DND-41 (cell line): ENCODE measurements at places on chromosomes 5 and 9.

GRCh38 chr9:128846680-128847030 is 17.1 kb upstream of the SPOUT1 start:
- DNase-seq, result no peak

- no peak for DNase-seq
These were observed 284.9 kb upstream of the WWC1 start for GRCh38 chr5:168006456-168007130.

- DNase-seq, result no peak
These were observed 162.2 kb downstream of the OXCT1 start for GRCh38 chr5:41707853-41708603.

DNA sequence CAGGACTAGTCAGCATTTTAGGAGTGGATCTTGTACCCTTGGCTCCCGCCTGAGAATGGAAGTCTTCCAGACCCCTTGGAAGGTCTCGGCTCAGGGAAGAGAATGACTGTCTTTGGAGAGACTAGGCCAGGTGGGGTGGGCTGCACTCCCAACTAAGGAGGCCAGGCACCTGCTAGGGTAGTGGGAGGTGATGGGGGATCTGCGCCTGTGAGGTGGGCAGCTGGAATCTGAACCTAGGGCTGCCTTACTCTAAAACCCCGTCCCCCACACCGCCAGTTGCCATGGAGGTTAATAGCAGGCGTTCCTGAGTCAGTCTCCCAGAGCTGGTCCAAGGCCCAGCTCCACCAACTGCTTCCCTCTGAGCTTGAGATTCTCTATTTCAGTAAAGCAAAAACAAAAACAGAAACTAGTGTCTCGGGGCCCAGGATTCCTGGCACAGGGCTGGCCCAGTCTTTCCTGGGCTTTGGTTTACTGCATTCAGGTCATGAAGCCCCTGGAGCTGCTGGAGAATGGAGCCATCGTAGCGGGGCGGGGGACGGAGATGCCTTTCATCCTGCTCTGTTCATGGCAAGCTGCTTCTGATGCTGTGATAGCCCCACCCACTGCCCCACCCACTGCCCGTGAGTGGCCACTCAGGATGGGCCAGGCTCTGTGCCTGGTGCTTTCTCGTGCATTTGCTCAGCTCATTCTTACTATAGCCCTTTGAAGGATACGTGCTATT is 57.5 kb downstream of the DAB2IP start:
- no peak for DNase-seq

- DNase-seq, result no peak
These were observed 413.2 kb upstream of the ACTBL2 start for GRCh38 chr5:57895766-57896165.

DNA sequence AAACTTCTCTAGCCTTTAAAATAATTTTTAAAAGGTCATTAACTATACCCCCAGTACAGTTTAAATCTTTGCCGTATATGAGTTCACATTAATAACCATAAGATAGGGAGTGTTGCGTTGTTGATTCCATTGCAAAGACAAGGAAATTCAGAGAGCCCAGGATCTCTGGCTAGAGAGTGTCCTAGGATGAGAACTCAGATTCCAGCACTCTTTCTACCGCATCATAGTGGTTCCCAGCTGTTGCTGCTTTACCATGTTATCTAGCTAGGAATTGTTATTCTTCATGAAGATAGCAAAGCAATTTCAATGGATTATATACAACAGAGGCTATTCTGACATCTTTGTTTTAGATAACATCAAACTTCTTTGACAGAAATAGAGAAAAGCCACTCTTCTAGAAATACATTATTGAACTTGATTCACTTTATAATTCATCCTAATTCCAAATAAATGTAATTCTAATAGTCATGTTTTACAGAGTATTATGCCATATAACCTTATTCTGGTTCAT is 78.4 kb upstream of the IL7R start:
- DNase-seq, result no peak

- DNase-seq, result no peak
These were observed 75.6 kb downstream of the GAPVD1 start for GRCh38 chr9:125337236-125337635.

- DNase-seq, result no peak
These were observed 285.1 kb downstream of the DTWD2 start for GRCh38 chr5:118703241-118703640.

DNA sequence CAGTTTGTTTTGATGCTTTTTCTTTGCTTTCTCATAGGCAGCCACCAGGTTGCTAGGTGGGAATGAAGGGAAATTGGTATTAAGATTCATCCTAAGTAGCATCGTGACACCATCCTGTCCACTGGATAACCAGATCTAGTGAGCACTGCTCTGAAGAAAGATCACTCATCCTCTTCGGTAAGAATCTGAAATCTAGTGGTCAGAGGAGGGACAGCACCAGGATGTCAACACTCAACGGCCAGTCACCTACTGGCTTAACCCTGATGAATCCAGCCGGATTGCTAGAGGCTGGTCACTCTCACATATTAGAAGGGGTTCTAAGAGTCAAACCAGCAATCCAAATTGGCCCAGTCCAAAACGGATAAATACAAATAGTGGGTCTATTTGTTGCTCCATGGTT is 50.8 kb downstream of the DCP2 start:
- DNase-seq, result no peak

- peak; percentile 39 for DNase-seq
These were observed 5.1 kb downstream of the TLN1 start for GRCh38 chr9:35726931-35727330.

DNA sequence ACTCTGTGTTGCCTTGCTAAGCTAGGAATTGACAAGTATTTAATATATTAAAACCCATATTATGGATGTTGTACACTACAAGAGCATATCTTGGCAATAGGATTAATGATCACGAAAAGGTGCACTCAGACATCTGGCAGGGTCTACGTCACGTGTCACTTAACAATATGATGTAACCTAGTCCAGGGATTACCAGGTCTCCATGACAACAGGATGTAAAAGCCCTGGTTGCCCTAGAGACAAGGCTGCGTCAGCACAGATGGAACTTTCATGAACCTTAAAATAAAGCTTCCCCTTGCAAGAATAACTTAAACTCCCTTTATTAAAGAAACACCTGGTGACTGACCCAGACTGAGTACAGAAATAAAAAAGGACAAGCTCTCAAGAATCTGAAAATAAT is 717.8 kb downstream of the CDH18 start:
- no peak for DNase-seq

DNA sequence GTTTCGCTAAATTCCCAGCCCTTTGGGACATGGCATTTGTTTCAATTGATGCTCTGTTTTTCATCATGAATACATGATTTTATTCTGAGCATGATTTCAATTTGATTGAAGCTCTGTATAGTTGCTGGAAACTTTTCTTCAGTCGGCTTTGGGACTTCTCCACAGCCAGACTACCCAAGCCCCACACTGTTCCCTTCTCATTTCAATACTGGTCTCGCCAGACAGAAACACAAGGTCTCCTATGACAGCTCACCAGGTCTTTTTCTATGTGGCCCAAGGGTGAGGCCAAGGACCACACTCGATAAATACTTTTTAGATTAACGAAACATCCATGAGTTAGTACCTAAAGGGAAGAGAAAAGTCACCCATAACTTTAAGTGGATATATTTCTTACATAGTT is 132.2 kb downstream of the ARL15 start:
- DNase-seq, result no peak

GRCh38 chr5:111143910-111144309 is 51.8 kb downstream of the WDR36 start:
- DNase-seq, result peak; percentile 10

DNA sequence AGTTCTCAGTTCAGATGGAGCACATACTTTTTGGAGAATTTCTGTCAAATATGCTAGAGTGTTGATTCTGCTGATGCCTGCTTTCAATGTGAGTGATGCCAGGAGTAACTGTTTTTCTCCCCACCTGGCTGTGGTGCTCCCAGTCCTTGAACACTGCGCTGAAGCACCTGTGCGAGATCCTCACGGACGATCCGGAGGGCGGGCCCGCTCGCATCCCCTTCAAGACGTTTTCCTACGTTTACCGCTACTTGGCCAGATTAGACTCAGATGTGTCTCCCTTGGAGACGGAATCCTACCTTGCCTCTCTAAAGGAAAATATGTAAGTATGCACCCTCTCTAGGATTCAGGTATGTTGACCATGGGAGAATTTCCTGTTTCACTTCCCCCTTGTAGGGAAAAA is 19.4 kb downstream of the ROPN1L start:
- no peak for DNase-seq

- DNase-seq, result no peak
These were observed 133.6 kb downstream of the NFIB start for GRCh38 chr9:14180093-14180959.

DNA sequence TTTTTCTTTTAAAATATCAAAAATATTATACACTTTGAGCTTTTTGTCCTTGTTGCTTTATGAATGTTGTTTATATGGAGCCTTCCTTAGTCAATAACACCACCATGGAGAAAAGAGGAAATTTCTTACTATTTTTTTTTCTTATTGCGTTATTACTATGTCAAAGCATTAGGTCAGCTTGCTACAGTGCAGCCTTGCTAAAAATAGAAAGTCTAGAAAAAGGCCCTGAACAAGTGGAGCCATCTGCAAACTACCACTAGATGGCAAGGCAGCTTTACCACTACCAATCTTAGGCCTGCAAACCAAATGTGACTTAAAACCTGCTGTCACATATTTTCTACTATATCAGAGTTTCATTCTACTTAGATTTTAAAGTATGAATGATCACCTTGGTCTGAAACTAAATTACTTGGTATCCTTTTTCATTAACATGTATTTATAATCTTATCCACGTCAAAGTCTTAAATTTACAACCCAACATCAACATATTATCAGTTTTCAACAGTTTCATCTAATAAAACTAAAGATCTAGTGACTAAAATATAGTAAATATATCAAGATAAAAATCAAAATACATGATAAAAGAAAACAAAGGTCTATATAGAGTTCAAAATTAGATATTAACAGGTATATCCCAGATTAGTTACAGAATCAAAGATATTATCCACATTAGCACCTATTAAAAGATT is 113.1 kb upstream of the ACOT12 start:
- DNase-seq, result peak; percentile 68

DNA sequence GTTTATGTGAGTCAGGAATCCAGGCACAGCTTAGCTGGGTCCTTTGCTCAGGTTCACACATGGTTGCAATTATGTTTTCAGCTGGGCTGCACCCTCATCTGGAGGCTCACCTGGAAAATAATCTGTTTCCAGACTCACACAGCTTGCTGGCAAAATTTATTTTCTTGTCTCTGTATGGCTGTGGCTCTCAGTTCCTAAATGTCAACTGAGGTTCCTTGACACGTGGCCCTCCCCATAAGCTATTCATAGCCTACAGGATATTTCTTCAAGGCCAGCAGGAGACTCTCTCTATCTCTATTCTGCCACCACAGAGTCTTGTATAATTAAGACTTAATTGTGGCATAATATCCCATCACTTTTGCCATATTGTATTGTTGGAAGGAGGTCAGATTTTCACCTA is 732.0 kb downstream of the CDH18 start:
- no peak for DNase-seq

- DNase-seq, result no peak
These were observed 8.2 kb downstream of the NR2F1-AS1 start for GRCh38 chr5:93572608-93573353.

DNA sequence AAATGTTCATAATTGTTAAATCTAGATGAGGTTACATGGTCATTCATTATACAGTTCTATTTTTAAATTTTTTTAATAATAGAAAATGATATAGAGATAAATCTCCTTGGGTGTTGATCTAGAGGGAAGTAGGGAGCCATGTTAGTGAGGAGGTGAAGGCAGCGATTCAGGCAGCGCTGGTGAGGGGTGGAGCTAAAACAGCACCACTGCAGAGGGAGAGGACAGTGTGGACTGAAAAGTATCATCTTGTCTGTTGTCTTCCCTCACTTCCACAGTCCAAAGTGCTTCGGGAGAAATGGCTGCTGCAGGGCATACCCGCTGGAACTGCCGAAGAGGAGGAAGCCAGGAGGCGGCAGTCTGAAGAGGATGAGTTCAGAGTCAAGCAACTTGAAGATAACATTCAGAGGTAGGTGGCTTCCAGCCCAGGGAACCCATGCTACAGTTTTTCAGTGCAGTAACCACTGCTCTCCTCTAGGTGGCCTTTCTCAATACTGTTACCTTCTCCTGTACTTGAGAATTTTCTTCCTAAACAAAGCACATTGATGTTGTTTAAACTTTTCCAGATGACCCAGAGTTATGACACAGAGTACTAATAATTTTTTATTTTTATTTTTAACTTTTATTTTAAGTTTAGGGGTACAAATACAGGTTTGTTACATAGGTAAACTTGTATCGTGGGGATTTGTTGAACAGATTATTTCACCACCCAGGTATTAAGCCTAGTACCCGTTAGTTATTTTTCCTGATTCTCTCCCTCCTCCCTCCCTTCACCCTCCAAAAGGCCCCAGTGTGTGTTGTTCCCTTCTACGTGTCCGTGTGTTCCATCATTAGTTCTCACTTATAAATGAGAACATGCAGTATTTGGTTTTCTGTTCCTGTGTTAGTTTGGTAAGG is 100.5 kb downstream of the PALM2AKAP2 start:
- DNase-seq, result no peak

GRCh38 chr9:100715100-100715380 is 137.2 kb downstream of the CAVIN4 start:
- no peak for DNase-seq

- DNase-seq, result no peak
These were observed 64.7 kb downstream of the RXRA start for GRCh38 chr9:134390947-134391318.

GRCh38 chr9:5499889-5500398 is 10.4 kb upstream of the PDCD1LG2 start:
- no peak for DNase-seq

GRCh38 chr5:38808666-38809343 is 37.0 kb upstream of the OSMR start:
- DNase-seq, result no peak

GRCh38 chr9:108300306-108301287 is 555.2 kb downstream of the ACTL7B start:
- DNase-seq, result no peak

DNA sequence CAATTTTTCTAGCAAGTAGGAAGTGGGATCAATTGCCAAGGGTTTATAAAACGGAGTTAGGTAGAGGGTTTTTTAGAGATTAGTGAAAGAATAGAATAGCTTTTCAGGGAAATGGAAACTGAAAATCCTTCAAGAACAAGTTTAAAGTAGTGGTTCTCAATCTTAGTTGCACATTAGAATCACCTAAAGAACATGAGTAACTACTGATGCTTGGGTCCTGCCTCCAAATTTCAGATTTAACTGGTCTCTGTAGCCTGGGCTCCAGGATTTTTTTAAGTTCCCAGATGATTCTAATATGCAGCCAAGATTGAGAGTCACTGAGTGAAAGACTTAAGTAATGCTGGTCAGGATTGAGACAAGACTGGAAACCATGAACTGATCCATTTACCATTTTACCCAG is 20.5 kb downstream of the ELOVL7 start:
- no peak for DNase-seq

GRCh38 chr9:35226651-35227050 is 64.8 kb downstream of the UNC13B start:
- no peak for DNase-seq

DNA sequence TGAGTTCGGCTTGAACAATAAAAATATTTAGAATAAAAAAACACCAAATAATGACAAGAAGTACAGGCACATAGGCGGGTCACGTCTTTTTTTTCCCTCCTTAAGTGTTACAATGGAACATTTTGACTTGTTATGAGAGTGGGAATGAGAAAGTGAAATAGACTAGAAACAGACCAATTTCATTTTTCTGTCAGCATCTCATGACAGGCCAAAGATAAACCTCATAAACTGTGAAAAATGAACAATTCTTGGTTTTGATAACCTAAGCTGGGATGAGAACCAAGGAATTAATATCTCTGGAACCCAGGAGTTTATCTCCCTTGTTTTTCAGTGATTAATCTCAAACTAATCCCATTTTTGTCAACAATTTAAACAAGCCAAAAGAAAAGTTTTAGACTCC is 299.5 kb downstream of the SLIT3 start:
- DNase-seq, result no peak
